ENCODE measurements at places on chromosomes 6 and 20. TPM values are rescaled to one million over a fixed set of nuclear protein-coding genes. Genes with fewer than 3 reads are reported as not detected.
A peak's percentile ranks its signal among the peaks of the same experiment; 100 is the strongest.

DNA sequence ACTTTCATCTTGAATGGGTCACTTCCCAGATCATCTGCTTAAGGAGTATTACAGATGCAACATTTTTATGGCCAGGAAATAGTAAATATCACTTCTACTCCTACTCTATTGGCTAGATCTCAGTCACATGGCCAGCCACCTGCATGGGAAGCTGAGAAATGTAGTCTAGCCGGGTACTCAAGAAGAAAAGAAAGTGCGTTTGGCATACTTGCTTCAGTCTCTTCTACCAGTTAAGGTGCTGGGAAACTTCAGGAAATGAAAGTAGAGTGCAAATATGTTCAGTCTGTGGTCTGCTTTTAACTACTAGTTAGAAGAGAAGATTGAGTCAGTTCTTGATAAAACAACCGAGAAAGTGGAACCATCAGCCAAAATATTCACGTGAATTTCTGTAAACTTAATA is 129.2 kb downstream of the PDSS2 start:
- DNase-seq = peak; percentile 9

Gene NOL7
- total RNA-seq = 54.3 TPM

Gene ADAM33
- not detected for total RNA-seq

- peak; percentile 54 for DNase-seq
Measured at GRCh38 chr6:17714879-17715851, 8.4 kb upstream of the NUP153 start.
